ENCODE measurements at places on chromosomes 13 and 19.

DNA sequence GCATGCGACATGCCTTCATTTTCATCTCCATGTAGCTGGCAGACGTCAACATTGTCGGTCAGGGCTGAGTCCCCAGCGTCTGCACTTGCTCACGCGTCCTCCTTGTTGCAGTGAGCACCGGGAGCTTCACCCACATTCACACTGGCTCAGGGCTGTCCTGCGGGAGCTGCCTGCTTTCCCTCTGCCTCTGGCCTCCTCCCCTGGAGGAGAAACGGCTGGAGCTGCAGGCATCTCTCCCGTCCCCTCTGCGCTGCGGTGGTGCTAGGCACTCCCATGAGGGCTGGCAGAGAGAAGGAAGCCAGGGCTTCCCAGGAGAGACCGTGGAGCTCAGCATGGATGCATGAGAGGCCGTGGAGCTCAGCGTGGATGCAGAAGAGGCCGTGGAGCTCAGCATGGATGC lies 18.4 kb upstream of the TMEM255B start:
- DNase-seq, result no peak

DNA sequence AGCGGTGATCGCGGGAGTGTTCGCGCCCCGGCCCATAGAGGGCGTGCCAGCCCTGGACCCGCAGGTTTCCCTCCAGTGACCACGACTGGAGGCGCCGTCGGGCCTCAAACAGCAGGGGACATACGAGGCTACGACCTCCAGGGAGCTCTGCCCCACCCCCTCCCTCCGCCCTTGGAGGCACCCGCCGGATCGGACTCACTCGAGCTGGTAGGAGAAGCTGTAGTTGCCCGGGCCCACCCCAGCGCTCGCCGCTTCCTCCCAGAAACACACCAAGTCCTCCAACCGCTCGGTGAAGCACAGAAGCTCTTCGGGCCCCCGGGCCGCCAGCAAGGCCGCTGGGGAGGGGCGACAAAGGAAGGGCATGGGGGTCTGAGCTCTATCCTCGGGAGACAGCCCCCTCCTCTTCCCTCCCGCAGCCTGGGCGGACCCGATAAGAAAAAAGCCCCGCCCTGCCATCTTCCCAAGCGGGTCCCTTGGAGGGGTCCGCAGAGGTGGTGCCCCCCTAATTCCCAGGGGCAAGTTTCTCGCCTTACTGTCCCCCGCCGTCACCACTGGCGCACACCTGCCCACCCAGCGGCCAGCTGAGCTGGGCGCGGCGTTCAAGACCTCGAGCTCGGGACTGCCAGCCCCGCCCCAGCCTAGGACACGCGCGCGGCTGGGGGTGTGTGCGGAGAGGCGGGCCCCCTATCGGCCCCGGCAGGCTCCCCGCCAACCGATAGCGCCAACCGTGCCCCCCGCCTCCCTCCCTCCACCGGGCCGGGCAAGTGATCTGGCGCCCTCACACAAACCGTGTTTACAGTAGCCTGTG lies 1.0 kb downstream of the EPOR start:
- DNase-seq, result no peak

- DNase-seq, result no peak
Observed at GRCh38 chr13:88136098-88136790, 465.1 kb downstream of the SLITRK5 start.

- no peak for DNase-seq
Observed at GRCh38 chr19:37217480-37217774, 587 bp upstream of the ZNF383 start.

GRCh38 chr13:49840266-49840665 lies 47.8 kb upstream of the KPNA3 start:
- DNase-seq, result peak; percentile 19

DNA sequence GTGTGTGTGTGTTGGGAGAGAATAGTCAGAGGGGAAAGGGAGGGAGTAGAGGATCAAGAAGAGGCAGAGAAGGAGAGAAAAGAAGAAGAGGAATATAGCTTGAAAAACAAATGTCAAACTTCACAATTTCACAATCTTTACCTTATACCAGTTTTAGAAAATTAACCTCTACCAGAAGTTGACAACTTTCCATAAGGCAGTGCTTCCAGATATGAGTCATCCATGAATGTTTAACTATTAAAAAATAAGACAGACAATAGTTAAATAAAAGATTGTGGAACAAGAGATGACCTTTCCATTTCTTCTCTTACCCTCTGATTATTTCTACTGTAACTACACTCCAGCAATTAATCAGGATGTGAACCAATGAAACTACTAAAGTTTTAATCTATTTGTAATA lies 229.4 kb downstream of the ITGBL1 start:
- no peak for DNase-seq

DNA sequence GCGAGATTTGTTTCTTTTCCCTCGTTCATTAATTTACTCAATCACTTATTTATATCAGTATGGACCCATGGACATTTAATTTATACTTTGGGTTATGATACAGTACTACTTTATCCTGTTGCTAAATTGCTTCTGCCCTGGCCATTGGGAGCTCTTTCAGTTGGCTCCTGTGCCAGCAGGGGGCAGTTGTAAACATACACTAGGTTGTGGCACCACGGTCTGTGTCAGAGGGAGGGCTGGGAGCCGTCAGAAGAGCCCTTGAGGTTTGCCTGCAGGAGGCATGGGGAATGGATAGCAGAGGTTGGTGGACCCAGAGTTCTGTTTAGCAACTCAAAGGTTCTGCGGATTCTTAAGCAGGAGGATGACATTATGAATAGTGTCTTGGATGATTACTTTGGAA lies 94.3 kb downstream of the ERCC5 start:
- DNase-seq, result no peak

- no peak for DNase-seq
Observed at GRCh38 chr19:10256551-10256950, 4.5 kb downstream of the MRPL4 start.

DNA sequence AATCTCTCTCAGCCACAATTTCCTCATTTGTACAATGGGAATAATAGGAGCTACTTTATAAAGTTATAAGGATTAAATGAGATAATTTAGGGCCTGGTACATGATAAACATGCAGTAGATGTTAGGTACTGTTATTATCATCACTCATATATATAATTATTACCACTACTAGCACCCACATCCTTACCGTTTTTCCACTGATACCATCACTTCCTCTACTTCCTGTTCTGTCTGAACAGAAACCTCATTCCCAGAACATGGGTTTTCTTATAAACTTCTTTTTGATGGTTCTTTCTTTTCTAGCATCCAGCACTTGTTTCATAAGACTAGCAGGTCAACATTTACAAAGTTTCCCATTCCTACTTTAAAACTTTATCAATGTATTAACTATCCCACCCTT lies 6.3 kb downstream of the CDADC1 start:
- no peak for DNase-seq

DNA sequence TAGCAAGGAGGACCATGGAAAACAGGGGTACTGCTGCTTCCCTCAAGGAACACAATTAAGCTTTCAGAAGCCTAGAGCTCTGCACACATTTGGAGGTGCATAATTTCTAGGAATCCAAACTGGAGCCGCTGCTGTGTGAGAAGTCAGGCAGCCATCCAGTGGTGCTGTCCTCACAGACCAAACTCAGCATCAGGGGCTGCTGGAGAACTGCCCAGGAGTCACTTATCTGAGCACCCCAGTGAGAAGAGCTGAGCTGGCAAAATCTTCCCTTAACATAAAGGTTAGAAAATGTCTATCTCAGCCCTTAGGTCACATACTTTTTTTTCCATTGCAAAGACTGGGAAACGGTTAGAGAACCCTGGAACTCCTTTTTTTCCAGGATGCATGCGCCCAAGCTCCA lies 72.8 kb downstream of the ATP7B start:
- no peak for DNase-seq

DNA sequence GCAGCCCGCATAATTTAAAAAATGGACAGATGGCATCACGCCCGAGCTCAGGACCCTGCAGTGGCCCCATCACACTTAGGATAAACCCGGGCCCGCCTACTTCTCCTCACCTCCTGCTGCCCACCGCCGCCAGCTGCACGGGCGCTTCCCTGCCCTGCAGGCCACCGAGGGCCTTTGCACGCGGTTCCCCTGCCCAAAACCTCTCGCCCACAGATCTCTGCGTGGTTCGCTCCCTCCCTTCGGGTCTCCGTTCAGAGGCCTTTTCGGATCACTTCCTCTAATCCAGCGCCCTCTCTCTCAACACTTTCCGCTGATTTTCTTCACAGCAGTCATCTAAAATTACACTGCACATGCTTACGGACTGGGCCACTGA lies 1.8 kb downstream of the SHISA7 start:
- no peak for DNase-seq

- no peak for DNase-seq
Observed at GRCh38 chr19:11425719-11426457, 6.8 kb upstream of the RGL3 start.

GRCh38 chr13:95684418-95684817 lies 7.5 kb downstream of the DNAJC3 start:
- DNase-seq, result no peak

GRCh38 chr19:56107626-56108351 lies 13.3 kb downstream of the ZNF787 start:
- no peak for DNase-seq

DNA sequence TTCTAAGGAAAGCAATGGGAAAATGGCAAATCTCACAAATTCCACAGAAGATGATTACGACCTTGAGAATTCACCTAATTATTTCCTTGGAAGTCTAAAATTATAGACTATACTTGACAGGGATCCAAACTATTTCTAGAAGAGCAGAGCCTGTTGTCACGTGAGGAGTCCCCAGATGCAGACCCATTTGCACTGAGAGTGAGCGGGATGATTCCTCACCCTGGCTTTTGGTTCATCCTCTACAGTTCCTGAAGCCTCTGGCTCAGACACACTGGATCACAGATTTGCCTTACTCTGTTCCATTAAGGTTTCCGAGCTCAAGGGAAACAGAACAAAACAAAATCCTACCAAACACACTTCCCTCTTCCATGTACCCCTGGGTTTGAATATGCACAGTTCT lies 23.0 kb upstream of the CYSLTR2 start:
- peak; percentile 3 for DNase-seq

GRCh38 chr13:90416519-90416918 lies 931.0 kb upstream of the MIR17HG start:
- DNase-seq, result peak; percentile 72

- peak; percentile 62 for DNase-seq
Observed at GRCh38 chr19:35644987-35645679, 3.0 kb upstream of the COX6B1 start.

DNA sequence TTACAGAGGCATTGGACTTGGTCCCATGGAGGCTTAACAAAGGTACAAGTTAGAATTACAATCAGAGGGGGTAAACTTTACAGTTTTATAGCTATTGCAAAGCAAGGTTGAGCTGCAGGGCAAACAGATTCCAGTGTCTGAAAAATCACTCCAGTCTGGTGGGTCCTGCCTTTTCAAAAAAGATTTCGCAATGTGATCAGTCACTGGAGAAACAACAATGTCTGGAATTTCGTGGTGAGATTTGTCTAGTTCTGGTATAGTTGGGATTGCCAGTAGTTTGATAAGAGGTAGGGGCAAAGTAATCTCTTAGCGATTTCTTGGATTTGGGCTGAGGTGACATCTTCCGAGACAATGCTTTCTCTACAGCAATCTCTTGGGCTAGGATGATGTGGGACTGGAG lies 1198.2 kb upstream of the PCDH9 start:
- peak; percentile 31 for DNase-seq

DNA sequence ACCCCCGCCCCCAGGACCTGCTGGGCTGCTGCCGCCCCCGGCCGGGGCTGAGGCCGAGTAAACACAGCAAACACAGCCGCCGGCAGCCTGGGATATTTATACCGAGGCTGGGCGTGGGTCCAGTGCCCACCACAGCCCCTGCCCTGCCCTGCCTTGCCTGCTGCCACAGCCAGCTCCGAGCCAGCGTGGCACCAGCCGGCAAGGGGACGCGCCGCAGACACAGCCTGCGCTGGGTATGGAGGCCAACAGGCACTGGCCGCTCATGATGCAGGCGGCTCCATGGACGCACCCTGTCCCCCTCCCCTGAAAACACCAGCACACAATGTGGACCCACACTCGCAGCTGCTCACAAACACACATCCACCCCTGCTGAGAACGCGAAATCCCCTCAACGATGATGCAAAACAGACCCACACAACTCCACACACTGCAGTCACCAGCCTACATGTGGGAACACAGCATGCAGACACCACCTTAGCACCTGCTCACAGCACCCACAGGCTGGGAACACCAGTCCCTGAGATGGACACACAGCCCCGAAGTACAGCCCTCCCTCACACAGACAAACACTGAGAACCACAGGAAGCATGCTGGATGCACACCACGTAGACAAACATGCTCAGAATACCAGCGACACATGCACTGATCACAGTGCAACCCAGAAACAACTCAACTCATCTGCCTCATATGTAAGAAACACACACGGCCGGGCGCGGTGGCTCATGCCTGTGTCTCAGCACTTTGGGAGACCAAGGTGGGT lies 16.2 kb downstream of the CCDC97 start:
- DNase-seq, result peak; percentile 84

DNA sequence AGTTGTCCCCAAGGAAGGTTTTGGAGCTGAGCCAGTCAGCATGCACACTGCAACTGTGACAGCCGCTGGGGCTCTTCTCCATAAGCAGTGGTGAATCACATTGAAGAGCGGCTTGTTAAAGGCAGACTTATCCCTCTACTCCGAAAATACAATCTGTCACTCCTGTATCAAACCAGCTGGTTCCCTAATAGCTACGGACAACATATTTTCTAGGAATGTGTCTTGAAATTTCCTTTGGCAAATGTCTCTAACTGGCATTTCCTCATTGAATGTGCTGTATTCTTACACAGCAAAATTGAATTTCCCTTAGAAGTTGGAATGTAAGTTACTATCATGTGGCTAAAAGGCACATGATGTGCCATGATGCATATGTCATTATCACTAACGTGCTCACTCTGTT lies 104.0 kb upstream of the GPR12 start:
- no peak for DNase-seq

GRCh38 chr19:53311044-53311443 lies 22.5 kb upstream of the ZNF845 start:
- no peak for DNase-seq

DNA sequence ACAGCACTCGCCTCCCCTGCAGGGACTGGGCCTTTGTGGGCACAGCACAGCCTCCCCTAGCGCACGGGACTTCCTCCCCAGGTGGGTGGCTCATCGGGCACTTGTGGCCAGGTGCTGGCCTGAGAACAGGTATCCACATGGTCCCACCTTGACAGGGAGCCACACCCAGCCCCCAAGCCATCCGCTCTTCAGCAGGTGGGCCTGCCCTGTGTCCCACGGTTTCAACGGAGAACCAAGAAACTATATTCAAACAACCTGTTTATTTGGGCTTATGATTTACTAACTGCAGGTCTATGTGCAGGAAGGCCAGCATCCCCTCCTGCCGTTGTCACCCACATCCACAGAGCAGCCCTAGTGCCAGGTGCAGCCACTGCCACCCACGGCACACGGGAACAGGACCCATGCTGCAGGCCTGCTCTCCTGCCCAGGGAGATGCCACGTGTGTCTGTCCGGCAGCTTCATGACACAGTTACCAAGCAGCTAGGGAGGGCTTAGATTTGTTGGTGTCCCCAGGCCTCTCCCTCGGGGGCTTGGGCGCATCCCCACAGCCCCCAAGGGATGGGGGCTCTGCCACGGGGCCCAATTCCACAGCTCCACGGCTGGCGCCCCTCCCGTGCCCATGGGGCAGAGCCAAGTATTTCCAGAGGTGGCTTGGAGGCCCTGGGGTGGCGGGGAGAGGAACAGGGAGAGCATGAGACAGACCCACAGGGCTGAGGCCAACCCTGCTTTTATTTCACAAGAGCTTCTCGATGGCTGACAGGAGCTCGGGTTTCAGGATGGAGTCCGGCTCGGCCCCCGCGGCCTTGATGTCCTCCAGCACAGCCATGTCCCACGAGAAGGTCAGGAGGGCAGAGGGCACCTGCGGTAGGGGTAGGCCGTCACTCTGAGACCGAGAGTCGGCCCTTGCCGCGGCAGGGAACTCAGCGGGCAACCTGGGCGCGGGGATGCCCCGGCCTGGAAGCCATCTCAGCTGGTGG lies 12.5 kb downstream of the UBXN6 start:
- no peak for DNase-seq

Data from fibroblast of skin of right biceps (primary cell).